ENCODE measurements at places on chromosomes 7 and 10. TPM values are rescaled to one million over a fixed set of nuclear protein-coding genes. Genes with fewer than 3 reads are reported as not detected.

DNA sequence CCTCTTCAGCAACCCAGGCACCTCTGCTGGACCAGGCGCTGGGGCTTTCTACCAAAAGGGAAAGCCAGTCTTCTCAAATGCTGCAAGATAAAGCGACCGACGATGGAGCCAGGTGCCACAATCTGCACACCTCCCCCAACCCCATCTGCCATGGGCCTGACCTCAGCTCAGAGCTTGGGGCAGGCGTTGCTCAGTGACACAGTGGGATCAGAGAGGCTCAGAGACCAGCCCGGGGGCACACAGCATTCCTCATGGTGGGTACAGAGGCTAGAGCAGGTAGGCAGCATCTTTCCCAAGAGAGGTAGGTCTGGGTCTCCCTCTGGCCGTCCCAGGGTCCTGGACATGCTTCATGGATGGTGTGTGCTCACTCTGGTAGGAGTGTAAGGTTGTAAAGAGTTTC, 56.3 kb downstream of the ZMIZ1 start:
- no peak overlapping the region for H3K27ac ChIP-seq
- H3K27me3 ChIP-seq: no peaks in the 10 kb centered on the region
- H3K36me3 ChIP-seq: peaks cover 3% of the 10 kb centered on the region
- peaks cover 3% of the 10 kb centered on the region for H3K4me1 ChIP-seq
- no peak overlapping the region for H3K4me3 ChIP-seq

- DNase-seq: no peak
- peaks cover 6% of the 10 kb centered on the region for H3K27me3 ChIP-seq
- H3K27ac ChIP-seq: no peak overlapping the region
- no peak overlapping the region for H3K4me3 ChIP-seq
Observed at GRCh38 chr7:27699751-27700150, 37.1 kb upstream of the HIBADH start.

The ASB10 gene
- total RNA-seq: not detected

GRCh38 chr7:133784486-133785001, 342.6 kb upstream of the LRGUK start:
- H3K4me1 ChIP-seq: no peaks in the 10 kb centered on the region
- no peak overlapping the region for H3K4me3 ChIP-seq

DNA sequence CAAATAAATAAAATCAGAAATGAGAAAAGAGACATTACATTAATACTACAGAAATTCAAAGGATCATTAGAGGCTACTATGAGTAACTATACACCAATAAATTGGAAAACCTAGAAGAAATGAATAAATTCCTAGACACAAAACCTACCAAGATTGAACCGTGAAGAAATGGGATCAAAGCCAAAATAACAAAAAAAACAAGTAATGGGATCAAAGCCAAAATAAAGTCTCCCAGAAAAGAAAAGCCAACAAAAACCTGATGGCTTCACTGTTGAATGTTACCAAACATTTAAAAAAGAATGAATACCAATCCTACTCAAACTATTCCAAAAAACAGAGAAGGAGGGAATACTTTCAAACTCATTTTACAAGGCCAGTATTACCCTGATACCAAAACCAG, 20.0 kb downstream of the GSDME start:
- H3K36me3 ChIP-seq: no peaks in the 10 kb centered on the region
- H3K27ac ChIP-seq: no peak overlapping the region

- no peaks in the 10 kb centered on the region for H3K27me3 ChIP-seq
- H3K4me3 ChIP-seq: no peak overlapping the region
- H3K4me1 ChIP-seq: no peaks in the 10 kb centered on the region
Observed at GRCh38 chr7:143892527-143893300, 9.3 kb downstream of the TCAF1 start.

- no peak for DNase-seq
- H3K4me1 ChIP-seq: peaks cover 12% of the 10 kb centered on the region
- H3K4me3 ChIP-seq: peak overlapping the region; percentile 13
- peaks cover 11% of the 10 kb centered on the region for H3K27me3 ChIP-seq
- no peaks in the 10 kb centered on the region for H3K36me3 ChIP-seq
Observed at GRCh38 chr10:13439313-13440184, 89.3 kb downstream of the BEND7 start.

DNA sequence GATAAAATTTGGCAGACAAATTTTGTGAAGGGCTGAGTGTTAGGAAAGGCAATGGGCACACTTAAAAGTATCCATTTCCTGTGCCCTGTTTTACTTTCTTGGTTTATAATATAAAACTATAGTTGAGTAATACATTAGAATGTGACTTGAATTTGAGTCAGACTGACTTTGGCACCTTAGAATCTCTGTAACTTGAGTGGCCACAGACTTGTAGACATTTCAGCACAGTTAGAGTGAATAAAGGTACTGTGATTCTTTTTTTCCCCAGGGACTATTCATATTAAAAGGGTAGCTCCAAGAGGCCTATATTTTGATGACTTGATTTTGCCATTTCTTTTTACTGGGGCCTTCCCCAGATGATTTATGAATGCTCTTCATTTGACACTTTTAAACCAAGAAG, 22.4 kb downstream of the GBF1 start:
- H3K4me1 ChIP-seq: peaks cover 9% of the 10 kb centered on the region
- no peak overlapping the region for H3K27ac ChIP-seq
- no peak overlapping the region for H3K4me3 ChIP-seq
- H3K36me3 ChIP-seq: peaks cover 32% of the 10 kb centered on the region

- no peaks in the 10 kb centered on the region for H3K4me1 ChIP-seq
- no peaks in the 10 kb centered on the region for H3K27me3 ChIP-seq
Observed at GRCh38 chr7:112481833-112482670, 1.3 kb downstream of the LSMEM1 start.

DNA sequence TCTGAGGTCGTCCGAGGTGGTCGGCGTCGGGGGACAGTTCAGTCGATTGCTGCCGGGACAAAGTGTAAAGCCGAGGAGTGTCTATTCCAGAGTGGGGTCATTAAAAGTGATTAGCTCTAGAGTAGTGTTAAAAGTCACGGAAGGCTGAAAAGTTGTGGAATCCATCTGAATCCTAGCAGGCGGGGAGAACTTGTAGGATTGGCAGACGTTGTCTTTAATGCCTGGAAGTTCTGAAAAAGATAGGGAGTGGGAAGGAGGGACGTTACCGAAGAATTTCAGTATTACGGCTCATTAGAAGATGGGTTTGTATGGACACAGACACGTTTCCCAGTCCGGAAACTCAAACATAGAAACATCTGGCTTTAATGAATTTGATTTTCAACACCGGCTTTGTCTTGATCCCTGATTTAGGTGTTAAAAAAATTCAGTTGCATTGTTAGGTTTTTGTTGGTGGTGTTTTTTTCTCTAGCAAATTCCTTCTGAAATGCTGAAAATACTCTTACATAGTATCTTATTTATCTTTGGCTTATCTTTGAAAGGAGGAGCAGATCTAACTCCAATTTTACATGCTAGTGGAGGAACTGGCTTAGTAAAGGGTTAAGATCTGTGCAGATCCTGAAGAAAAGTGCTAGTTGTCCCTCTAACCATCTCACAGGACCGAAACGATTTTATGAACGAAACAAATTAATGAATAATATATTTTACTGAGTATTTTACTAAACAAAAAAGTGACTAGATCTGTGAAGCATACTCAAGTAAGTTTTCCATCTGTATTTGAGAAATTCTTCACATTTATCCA, 900 bp downstream of the MKLN1 start:
- H3K27ac ChIP-seq: peak overlapping the region; percentile 91
- H3K4me3 ChIP-seq: peak overlapping the region; percentile 94
- DNase-seq: no peak
- H3K36me3 ChIP-seq: peaks cover 3% of the 10 kb centered on the region
- no peaks in the 10 kb centered on the region for H3K27me3 ChIP-seq
- peaks cover 45% of the 10 kb centered on the region for H3K4me1 ChIP-seq

- no peak overlapping the region for H3K4me3 ChIP-seq
- no peaks in the 10 kb centered on the region for H3K27me3 ChIP-seq
- H3K27ac ChIP-seq: no peak overlapping the region
- no peaks in the 10 kb centered on the region for H3K36me3 ChIP-seq
- H3K4me1 ChIP-seq: no peaks in the 10 kb centered on the region
- no peak for DNase-seq
Observed at GRCh38 chr7:77208416-77208815, 8.8 kb upstream of the FGL2 start.

The SPDYE11 gene
- not detected for total RNA-seq

- H3K4me1 ChIP-seq: no peaks in the 10 kb centered on the region
- no peaks in the 10 kb centered on the region for H3K27me3 ChIP-seq
- no peak for DNase-seq
- no peak overlapping the region for H3K4me3 ChIP-seq
- no peaks in the 10 kb centered on the region for H3K36me3 ChIP-seq
Observed at GRCh38 chr7:110921595-110922151, 169.3 kb upstream of the LRRN3 start.

The GALNT11 gene
- 25.3 TPM for total RNA-seq

The CDNF gene
- total RNA-seq: 1.7 TPM

DNA sequence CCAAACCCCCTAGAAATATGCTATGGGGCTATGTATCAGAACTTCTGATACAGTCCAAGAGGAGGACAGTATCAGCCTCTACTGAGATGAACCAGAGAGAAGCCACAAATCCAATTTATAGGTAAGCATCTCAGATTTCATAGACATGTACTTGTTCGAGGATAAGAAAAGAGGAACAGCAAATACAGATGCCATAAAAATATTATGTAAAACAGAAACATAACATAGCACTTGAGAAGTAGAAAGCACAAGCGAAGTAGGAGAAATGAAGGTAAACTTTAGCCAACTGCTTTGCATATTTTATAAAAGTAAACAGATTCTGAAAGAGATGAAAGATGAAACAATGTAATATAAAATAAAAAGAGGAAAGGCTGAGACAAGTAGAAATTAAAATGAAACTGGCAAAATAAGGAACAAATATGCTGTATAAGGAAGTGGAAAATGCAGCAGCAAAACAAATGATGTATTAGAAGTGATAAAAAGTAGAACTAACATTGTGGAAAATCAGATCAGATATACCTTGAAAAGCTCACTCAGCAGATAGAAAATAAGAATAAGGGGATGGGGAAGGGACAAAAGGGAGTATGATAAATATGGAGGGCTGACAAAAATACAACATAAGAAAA, 135.1 kb downstream of the SKAP2 start:
- no peak overlapping the region for H3K4me3 ChIP-seq
- H3K36me3 ChIP-seq: peaks cover 3% of the 10 kb centered on the region
- H3K4me1 ChIP-seq: no peaks in the 10 kb centered on the region
- H3K27ac ChIP-seq: no peak overlapping the region
- DNase-seq: no peak
- H3K27me3 ChIP-seq: no peaks in the 10 kb centered on the region

Data from CD4-positive, CD25-positive, alpha-beta regulatory T cell (primary cell).